ENCODE measurements at places on chromosomes 2 and 18.

GRCh38 chr18:48796491-48797205 lies 154.1 kb downstream of the SMAD7 start:
- DNase-seq = no peak

DNA sequence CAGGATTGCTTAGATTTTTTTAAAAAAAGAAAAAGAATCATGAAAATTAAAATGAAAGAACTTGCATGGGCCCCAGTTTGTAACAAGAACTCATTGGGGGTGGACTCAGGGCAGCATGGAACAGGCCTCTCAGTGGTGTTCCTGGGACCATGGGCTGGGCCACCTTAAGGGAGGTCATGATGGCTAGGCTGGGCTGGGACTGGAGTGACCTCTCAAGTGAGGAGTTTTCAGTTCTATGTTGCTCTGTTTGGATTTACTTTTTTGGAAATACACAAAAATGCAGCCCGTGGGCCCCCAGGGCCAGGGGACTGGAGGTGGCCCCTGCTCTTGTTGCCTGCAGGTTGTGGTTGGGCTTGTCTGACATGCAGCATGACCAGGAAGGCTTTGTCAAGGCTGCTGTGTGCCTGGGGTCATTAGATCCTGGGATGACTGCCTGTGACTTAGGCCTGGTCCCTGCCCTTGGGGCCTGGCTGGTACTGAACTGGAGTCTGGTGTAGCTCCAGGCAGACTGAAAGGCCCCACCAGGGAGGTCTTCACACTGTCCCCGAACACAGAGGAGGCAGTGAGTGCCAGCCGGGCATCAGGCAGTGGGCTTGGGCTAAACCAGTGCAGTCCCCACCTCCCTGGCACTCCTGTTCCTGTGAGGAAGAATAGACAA lies 115.6 kb downstream of the GLI2 start:
- DNase-seq = no peak

- no peak for DNase-seq
Observed at GRCh38 chr18:5150894-5151293, 46.2 kb downstream of the AKAIN1 start.

DNA sequence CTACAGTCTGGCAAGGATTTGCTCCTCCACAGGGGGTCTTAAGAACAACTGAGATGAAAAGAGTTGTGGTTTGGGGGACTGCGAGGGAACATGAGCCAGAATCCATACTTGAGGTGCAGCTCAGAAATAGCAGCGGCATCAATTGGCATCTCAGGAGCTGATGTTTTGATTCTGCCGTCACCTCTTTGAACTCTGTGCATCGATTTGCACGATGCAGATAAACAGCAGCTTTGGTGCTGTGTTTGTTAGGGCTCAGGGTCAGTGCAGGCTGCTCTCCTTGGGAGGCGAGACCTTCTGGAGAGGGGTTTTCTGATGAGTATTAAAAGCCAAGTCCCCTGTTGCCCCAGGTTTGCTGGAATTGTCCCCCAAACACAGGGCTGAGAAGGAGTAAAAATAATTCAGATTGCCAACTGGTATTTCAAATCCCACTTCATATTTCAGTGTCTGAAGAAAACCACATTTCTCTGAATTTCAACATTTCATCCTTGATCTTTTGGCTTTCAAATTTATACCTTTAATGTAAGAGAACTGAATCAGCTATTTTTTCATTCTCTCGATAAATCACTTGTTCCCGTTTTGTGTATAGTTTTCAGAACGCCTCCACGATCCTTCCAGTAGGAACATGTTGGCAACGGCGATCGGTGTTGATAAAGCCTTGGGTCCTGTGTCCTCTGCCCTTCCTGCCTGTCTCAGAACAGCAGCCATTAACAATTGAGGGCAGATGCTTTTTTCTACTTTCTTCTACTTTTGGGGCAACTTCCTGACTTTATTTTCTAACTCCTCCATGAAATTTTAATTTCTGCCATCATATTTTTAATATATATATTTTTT lies 65.0 kb downstream of the RAB31 start:
- no peak for DNase-seq

DNA sequence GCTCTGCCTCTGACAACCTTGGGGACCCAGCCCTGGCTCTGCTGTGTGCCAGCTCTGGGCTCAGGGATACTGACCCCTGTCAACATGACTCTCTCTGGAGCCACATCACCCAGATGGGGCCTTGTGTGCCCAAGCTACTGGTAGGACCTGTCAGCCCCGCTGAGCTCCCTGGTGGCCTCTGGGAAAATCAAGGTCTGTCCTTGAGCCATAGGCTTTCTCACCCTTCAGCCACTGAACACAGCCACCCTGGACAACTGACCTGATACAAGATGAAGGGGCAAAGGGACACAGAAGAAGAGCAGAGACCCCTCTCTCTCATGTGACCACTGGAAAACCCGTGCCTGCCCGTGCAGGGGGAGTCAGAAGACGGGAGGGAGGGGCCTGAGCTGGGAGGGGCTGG lies 7.8 kb downstream of the CCDC74A start:
- no peak for DNase-seq

DNA sequence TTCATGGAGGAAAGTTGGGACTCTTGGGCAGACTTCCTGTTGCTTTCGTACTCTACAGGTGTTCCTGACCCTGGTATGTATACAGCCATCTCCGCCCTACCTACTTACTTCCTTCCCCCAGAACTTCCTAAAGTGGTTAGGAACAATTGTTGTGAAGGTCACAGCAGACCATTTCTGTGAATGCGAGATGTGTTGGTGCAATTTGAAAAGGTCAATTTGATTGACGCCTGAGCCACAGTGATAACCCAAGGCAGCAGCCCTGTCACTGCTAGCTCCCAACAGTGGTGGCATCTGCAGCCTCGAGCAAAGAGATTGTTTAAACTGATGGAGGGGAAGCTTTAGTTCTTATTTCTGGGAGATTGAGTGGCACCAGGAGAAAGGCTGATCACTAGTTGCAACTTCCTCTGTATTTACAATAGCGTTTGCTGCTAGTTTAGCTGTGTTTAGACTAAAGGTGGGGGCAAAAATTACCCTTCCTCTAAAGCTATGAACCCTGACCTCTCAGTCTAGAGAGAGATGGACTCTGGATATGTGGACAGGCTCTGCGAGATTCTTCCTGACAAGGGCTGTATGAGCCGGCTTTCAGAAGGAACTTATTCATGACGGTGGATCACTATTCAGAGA lies 78.3 kb upstream of the MAP4K3 start:
- no peak for DNase-seq

GRCh38 chr18:5627776-5628511 lies 84.1 kb upstream of the EPB41L3 start:
- DNase-seq = no peak
